ENCODE measurements at places on chromosomes 2 and 18.

DNA sequence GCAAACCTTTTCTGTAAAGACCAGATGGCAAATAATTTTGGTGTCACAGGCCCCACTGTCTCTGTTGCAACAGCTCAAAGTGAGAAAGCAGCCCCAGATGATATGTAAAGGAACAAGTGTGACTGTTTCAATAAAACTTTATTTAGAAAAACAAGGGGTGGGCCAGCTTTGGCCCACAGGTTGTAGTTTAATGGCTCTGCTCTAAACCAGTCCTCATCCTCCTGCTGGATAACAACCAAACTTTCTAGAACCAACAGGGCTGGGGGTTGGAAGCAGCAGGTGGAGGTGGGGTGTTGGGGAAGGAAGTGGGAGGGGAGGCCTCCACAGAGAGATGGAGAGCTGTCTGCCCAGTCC, 28.8 kb upstream of the INHBB start:
- no peak for DNase-seq

- DNase-seq: no peak
Measured at GRCh38 chr2:45904946-45905631, 253.6 kb downstream of the PRKCE start.

DNA sequence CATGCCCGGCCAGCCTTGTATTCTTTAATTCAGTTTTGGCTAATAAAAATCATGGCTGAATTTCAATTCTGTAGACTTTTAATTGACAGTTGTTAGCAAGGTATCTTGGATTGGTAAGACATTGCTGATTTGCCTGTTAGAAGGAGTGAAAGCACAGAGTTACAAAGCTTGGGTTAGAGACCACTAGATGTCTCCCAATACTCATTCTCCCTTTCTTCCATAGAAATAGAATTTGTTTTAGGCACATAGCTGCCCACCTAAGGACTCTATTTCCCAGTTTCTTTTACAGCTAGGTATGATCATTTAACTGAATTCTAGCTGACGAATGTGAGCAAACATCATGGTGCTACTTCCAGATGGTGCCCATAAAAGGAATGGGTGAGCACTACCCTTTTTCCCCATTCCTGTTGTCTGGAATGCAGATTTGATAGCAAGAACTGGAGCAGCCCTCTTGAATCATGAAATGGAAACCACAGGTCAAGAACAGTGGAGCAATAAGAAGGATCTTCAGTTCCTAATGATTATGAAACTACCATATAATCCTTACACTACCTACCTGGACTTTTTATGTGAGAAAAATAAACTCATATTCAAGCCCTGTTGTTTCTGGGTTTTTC, 17.5 kb downstream of the PECR start:
- DNase-seq: no peak

DNA sequence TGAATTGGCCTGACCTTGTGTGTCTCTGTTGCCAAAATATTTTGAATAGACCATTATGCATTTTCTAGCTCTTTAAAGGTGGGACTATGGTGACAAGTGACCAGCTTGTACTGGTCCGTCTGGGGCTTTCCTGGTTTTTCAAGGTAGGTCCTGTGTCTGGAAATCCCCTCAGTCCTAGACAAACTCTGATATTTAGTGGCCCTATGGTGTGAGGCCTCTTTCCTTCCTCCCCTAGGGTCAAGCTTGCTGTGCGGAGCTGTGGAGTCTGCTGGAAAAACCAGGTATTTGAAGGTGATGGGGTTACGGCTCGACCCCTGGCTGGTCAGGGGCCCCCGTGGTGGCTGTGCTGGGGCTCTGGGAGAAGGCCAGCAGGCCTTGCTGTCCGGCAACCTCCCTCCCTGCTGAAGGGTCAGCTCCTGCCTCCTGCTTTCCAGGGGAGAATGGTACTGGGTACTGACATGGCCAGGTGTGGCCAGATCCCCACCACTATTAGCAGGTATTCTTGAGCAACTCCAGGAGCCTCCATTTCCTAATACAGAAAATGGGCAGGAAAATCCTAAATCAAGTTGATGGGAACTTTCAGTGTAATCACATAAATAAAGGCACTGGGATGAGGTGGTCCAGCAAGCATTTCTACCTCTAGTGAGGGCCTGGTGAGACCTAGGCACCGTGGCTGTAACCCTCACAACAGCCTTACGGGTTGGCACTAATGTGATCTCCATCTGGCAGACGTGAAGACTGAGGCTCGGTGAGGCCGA, 86.2 kb upstream of the HS6ST1 start:
- DNase-seq: no peak

- DNase-seq: no peak
Measured at GRCh38 chr18:434410-434809, 66.1 kb downstream of the COLEC12 start.

Measured in stimulated activated CD8-positive, alpha-beta memory T cell treated with anti-CD3 and anti-CD28 coated beads, Interleukin-2, amount 100 ng/mL, for 1 hour (primary cell).